Activated CD4-positive, alpha-beta T cell treated with anti-CD3 and anti-CD28 coated beads for 36 hours (primary cell): ENCODE measurements at places on chromosomes 3 and 15.

GRCh38 chr3:102790747-102791325, 356.0 kb downstream of the ZPLD1 start:
- no peak for DNase-seq

GRCh38 chr3:190499122-190499521, 14.8 kb upstream of the IL1RAP start:
- no peak for DNase-seq

- DNase-seq: peak; percentile 43
Measured at GRCh38 chr15:28106294-28107110, 7.4 kb upstream of the OCA2 start.

GRCh38 chr15:51706291-51706690, 25.0 kb downstream of the SCG3 start:
- no peak for DNase-seq

GRCh38 chr3:7264196-7264526, 403.2 kb downstream of the GRM7 start:
- DNase-seq: no peak

DNA sequence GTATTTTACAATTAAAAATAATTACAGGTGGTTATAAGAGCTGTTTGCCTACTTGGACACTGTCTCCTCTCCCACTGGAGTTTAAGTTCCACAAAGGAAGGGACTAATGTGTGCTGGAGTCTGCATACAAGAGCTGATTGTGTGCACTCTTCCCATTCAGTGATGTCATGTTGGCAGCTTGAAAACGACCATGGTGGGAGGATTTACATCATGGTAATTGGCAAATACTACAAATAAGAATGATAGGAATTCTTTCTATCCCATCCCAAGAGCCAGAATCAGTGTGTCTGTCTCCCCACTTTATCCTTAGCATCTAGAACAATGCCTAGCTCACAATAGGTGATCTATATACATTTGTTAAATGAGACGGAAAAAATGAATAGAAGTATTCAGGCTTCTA, 14.1 kb downstream of the ITGA11 start:
- no peak for DNase-seq

- no peak for DNase-seq
Measured at GRCh38 chr3:177230641-177231040, 33.4 kb upstream of the TBL1XR1 start.

DNA sequence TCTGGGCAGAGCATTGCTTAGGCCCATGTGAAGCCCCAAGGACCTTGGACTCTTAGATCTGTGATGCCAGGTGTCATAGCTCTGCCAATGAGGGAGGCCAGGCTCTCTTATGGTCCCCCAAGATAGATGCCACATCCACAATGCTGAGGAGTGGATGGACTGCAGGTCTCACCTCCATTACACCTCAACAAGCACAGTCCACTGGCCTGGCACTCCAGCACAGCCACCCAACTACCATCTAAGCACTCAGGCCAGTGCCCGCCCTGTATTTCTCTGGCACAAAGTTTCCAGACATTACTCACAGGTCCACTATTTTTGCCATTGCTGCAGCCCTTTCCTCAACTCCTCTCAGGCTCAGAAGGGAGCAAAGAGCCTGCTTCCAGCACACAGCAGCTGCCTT, 613.5 kb upstream of the EPHA6 start:
- DNase-seq: no peak

- DNase-seq: no peak
Measured at GRCh38 chr3:122966045-122966444, 61.5 kb downstream of the SEMA5B start.

- DNase-seq: no peak
Measured at GRCh38 chr3:144109944-144110343, 138.3 kb downstream of the DIPK2A start.

DNA sequence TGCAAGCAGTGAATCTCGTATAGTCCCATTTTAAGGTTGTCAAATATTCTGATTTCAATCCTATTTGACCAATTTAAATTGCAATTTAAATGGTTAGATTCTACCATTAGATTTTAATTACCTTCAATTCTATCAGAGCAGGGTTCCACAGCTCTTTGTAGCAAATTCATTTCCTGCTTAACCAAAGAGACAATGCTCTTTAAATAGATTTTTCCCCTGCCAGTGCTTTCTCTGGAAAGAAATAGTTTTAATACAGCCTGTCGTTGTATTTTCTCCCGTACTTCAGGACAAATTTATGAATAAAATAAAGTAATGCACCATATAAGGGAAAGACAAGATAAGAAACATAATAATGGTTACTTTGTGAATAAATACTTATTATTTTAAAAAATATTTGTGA, 62.8 kb downstream of the ZPLD1 start:
- no peak for DNase-seq
